Vagina (tissue), 2 donors: ENCODE measurements at places on chromosomes 2 and 18. TPM values are rescaled to one million over a fixed set of nuclear protein-coding genes. Genes with fewer than 3 reads are reported as not detected.

DNA sequence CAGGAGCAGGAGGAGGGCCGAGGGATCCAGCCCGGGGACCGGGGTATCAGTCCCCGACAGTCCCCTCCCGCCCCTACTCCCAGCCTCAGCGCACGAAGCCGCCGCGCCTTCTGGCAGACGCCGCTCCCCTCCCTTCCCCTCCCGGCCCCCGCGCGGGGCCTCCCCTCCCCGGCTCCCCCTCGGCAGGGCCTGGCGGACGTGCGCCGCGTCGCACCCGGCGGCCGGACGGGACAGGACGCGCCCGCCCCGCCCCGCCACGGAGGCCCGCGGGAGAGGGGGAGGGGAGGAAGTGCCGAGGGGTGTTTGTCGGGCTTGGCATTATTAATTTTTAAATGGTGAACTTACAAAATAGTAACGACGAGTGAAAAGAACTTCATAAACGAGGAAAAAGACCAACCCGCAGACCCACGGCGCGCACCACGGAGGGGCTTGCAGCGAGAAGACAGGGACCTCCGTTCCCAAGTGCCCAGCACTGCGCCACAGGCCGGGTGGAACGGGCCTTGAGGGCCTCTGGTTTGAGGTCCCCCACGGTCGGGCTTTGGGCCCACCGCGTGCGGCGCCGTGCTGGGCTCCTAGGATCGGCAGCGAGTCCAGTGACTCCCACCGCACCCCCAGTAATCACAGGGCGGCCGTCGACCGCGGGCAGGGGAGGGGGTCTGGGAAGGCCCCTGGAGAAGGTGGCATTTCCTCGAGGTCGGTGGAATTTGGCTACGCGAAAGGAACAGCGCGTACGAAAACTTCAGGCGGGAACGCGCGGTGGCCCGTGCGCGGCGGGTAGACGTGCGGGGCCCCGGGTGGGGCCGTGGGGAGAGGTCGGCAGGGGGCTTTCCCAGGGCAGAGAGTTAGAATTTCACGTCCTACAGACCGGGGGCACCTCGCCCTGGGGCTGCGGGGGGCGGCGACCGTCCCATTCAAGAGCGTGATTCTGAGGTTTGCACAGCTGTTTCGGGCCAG is 954 bp upstream of the CTDSP1 start:
- DNase-seq, result no peak

DNA sequence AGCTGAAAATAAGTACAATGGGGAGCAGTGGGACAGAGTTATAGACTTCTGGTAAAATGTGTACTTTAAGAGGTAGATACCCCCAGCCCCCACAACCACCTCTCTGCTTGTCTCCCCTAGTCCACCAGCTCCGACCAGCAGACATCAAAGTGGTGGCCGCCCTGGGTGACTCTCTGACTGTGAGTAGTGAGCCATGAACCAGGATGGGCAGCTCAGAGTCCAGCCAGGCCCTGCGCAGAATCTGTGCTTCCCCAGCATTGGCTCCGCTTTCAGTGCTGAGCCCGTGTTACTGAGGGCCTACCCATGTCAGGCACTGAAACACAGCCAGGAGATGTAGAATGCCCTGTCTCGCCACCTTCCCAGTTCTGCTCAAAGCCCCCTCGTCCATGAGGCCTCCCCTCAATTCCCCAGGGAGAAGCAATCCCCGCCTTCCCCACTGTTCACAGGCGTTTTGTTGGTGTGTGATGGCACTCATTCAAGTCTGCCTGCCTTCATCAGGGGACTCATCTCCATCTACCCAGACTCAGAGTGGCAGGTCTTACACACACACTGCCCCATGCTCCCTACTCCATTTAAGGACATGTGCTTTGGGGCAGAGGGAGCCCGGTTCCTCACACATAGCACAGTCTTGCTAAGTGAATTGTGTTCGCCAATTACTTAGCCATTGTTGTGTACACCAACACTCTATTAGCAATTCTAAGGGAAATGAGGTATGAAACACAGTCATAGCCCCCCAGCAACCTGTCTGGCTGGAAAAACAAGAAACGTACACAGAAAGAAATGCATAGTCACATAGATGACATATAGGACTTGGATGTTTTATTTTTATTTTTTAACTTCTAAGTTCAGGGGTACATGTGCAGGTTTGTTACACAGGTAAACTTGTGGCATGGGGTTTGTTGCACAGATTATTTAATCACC is 122.6 kb downstream of the PLB1 start:
- no peak for DNase-seq

The ALS2 gene
- total RNA-seq, result 9.3 TPM

GRCh38 chr2:127117603-127118002 is 10.6 kb upstream of the BIN1 start:
- no peak for DNase-seq

- DNase-seq, result no peak
Observed at GRCh38 chr2:20596193-20596972, 54.5 kb downstream of the HS1BP3 start.

The CRYGB gene
- not detected for total RNA-seq

- DNase-seq, result no peak
Observed at GRCh38 chr2:20823917-20824316, 1.0 kb upstream of the LDAH start.

The SCG2 gene
- total RNA-seq, result 13.3 TPM

The ZNF892 gene
- 2.7 TPM for total RNA-seq
